ENCODE measurements at places on chromosomes 3 and 15. TPM values are rescaled to one million over a fixed set of nuclear protein-coding genes. Genes with fewer than 3 reads are reported as not detected.

The CCR4 gene
- 2.3 TPM for total RNA-seq

The BTLA gene
- total RNA-seq = 3.2 TPM

The RPP14 gene
- 14.9 TPM for total RNA-seq

The MST1R gene
- 29.6 TPM for total RNA-seq

- no peak for DNase-seq
Measured at GRCh38 chr3:191393146-191393545, 62.8 kb upstream of the UTS2B start.

DNA sequence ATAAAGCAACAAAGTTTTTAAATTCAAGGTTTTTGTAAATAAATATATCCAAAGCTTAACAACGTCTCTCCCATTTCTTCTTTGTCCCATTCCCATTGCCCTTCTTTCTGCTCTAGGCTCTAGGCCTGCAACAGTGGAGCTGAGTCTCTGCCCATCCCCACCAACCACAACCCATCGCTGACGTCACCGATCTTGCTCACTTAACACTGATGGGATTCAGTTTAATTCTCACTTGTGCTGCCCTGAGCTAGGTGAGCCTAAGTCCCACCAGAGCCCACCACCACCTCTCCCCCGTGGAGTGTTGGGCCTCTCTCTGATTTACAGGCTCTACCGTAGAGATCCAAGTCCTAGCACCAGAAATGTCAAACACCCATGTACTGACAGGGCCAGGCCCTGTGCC is 61.3 kb upstream of the RAB6B start:
- no peak for DNase-seq

- DNase-seq = no peak
Measured at GRCh38 chr15:35723852-35724251, 177.9 kb upstream of the DPH6 start.

DNA sequence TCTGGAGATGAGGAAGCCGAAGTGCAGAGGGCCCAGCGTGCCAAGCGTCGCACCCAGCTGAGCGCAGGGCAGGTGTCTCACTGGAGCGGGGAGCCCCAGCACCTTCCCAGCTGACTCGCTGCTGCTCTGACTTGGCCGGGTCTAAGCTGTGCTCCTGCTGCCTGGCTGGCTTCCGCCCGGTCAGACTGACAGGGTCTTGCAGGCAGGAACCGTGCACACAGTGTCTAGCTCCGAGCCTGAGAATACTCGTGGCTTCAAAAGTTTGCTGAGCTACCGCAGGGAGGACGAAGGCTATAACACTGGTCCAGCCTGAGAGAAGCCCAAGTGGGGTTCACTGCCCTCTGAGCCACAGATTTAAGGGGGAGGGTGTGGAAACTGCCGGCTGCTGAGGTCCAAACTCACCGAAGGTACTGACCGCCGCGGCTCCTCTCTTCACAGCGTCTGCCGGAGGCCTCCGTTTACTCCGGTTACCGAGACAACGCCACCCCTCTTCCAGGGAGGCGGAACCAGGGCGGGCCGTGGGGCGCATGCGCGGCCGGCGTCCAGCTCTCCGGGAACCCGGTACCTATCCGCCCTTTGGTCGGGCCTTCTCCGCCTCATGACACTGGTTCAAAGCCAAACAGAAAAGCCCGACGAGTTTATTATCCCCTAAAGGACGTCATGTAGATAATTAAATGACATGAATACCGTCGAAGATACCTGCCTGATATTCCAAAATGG is at the start of gene CFAP44:
Gene CFAP44 (minus strand): TSS at position 443 of the 720 bp plus-strand sequence. CDS start 7,829 bp downstream, outside the sequence.
- DNase-seq = peak; percentile 92

- DNase-seq = no peak
Measured at GRCh38 chr15:101528917-101529299, 39.4 kb upstream of the PCSK6 start.

GRCh38 chr3:186368176-186368575 is 6.1 kb upstream of the DGKG start:
- DNase-seq = no peak

DNA sequence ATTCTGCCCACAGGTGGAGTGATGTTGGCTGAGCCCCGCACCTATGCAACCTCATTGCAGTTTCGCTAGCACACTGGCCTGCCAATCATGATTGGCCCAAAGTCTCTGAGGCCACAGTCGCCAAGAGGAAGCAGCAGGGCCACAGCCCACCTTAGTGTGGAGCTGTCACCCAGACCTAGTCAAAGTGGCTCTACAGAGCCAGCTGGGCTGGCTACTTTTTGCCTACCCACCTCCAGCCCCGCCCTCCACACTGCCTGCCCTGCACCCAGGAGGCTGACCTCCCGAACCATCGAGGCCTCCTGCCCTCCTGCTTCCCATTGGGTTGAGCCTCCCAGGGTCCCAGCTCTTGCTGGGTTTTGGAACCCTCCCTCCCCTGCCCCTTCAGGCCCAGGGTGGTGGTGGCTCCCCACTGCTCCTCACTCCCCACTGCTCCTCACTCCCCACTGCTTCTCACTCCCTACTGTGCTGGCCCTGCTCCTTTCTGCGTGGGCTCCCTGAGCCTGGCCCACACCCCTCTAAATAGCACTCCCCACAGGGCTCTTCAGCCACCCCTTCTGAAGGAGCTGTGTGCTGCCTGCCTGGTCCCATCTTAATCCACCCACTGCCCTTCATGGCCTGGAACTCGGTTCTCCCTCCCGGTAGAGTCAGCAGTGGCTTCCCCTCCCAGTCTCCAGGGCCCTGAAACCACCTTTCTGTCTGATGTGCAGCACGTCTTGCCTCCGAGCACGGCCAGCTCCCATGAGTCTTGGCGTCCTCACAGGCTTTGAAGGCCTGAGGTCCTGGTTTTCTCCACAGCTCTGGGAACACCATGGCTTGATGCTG is 89.3 kb downstream of the WNT7A start:
- DNase-seq = no peak

DNA sequence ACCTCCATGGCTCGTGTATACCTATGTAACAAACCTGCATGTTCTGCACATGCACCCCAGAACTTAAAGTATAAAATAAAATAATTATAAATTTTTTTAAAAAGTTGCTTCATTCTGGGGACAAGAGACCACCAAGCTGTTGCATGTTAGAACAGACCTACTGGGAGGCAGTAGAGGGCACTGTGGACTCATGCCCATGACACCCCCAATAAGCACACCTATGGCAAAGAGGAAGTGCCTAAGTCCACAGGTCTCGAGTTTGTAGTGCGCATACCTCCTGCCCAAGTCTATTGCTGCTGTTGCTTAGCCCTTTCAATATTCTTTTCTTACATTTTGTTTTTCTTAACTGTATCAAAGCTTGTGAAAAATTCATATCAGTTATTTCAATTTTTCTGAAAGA is 267.9 kb upstream of the THBS1 start:
- DNase-seq = no peak

GRCh38 chr3:140559546-140559945 is 118.3 kb upstream of the TRIM42 start:
- DNase-seq = no peak

DNA sequence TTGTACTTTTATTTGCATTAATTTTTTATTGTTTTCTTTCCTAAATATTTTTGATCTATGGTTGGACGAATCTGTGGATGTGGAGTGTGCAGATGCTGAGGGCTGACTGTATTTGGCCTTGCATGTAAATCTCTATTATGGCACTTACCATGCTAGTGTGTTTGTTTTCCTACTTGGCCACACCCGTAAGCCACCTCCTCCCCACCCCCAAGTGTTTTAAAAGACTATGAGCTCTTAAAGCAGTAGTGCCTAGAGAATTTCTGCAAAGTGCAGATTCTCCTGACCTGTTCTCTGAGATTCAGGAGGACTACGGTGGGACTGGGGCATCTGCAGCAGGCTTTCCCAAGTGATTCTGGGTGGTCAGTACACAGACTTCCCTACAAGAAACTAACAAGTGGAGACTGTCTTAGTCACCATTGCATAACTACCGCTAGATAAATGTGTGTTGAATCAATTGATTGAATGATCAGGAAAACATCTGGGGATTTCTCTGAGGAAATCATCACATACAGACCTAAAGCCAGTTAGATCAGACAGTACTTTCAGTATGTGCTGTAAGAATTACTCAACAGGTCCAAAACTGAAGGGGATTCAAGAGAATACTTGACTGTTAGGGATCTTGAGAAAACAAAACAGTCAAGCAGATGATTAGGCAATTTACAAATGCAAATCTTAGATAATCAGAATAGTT is 6.2 kb upstream of the TIPARP start:
- no peak for DNase-seq
